ENCODE measurements at places on chromosomes 12 and 14. TPM values are rescaled to one million over a fixed set of nuclear protein-coding genes. Genes with fewer than 3 reads are reported as not detected.

IL23A gene
- not detected for total RNA-seq

C3AR1 gene
- total RNA-seq: 0.07 TPM

PKP2 gene
- 1.8 TPM for total RNA-seq

PARP2 gene
- 6.3 TPM for total RNA-seq

ANP32D gene
- not detected for total RNA-seq

ADAMTS20 gene
- not detected for total RNA-seq

NRIP2 gene
- total RNA-seq: not detected

CKAP4 gene
- 454 TPM for total RNA-seq

CARMIL3 gene
- total RNA-seq: 0.17 TPM

BEGAIN gene
- 0.78 TPM for total RNA-seq

BMP4 gene
- 20.0 TPM for total RNA-seq

SLC6A15 gene
- total RNA-seq: 0.33 TPM

CCNK gene
- 35.7 TPM for total RNA-seq

TEX52 gene
- not detected for total RNA-seq

RFX4 gene
- not detected for total RNA-seq

PIK3C2G gene
- not detected for total RNA-seq
